ENCODE measurements at places on chromosomes 16 and 17. TPM values are rescaled to one million over a fixed set of nuclear protein-coding genes. Genes with fewer than 3 reads are reported as not detected.

The AIPL1 gene
- not detected for total RNA-seq

The OR4D1 gene
- not detected for total RNA-seq

The TMEM238L gene
- not detected for total RNA-seq

The CAMKK1 gene
- total RNA-seq = 8.0 TPM

The MYH2 gene
- not detected for total RNA-seq

The C17orf78 gene
- not detected for total RNA-seq

The TEKT5 gene
- total RNA-seq = not detected

The PYY gene
- not detected for total RNA-seq

The RASD1 gene
- 0.42 TPM for total RNA-seq

The GRIN2A gene
- total RNA-seq = not detected

The CYBA gene
- 51.7 TPM for total RNA-seq

The NPTX1 gene
- total RNA-seq = 20.3 TPM

The CPPED1 gene
- total RNA-seq = 18.6 TPM

The MYL11 gene
- 2.2 TPM for total RNA-seq

The ARHGAP44 gene
- 6.6 TPM for total RNA-seq

The SDR42E2 gene
- not detected for total RNA-seq

The CNTNAP1 gene
- total RNA-seq = 43.6 TPM

The SAMD14 gene
- 29.4 TPM for total RNA-seq

The ZNF469 gene
- total RNA-seq = 19.0 TPM

All from chondrocyte (in vitro differentiated cells).